ENCODE measurements at places on chromosomes 2 and 18.

DNA sequence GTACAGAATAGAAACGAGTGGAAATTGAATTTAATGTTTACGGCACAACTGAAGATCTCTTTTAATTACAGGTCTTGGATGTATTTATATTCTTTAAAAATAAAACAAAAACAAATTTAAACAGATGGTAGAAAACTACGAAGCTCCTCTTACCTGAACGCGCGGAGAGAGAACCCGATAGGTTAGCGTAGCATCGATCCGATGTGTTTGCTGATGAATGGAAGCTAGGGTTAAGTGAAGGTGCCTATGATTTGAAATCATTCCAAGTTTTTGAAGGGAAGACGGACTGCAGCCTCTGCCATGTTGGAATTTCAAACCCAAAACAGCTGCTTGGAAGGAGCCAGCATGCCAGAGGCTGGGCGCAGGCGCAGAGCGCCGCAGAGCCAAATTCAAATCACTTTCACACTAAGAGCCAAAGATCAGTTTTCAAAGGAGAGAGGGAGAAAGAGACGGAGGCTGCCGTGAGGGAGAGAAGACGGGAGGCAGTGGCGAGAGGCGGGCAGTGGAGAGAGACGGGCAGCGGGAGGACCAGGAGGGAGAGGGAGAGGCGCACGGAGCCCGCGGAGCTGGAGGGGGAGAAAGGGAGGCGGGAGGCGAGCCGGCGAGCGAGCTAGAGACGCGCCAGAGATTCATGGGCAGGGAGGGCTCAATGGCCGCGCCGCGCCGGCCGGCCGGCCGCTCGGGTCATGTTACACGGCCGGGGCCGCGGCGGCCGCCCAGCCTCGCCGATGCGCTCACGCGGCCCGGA is at the start of gene FIGN:
FIGN (minus strand) TSS at position 324 of the 748 bp plus-strand sequence. CDS start 1,081 bp downstream, outside the sequence.
- DNase-seq, result peak; percentile 76

DNA sequence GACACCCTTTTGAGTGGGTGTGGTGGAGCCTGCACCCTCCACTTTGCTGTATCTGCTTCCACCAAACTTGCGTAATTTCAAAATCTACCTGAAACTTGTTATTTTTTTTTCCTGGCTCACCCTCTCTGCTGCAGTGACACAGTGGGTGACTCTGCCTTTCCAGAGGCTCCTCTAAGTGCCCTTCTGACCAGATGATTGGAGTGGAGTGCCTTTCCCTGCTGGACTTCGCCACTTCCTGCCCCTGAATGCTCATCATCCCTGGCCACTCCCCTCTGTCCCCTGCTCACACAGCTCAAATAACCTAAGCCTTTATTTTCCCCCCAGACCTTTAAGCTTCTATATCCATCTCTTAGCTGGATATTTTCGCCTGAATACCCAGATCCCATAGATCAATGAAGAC is 777.5 kb upstream of the ID2 start:
- DNase-seq, result no peak

- no peak for DNase-seq
Observed at GRCh38 chr2:12006850-12007249, 260.4 kb downstream of the LPIN1 start.

GRCh38 chr2:64837116-64837731 is 152.0 kb upstream of the SLC1A4 start:
- peak; percentile 80 for DNase-seq

DNA sequence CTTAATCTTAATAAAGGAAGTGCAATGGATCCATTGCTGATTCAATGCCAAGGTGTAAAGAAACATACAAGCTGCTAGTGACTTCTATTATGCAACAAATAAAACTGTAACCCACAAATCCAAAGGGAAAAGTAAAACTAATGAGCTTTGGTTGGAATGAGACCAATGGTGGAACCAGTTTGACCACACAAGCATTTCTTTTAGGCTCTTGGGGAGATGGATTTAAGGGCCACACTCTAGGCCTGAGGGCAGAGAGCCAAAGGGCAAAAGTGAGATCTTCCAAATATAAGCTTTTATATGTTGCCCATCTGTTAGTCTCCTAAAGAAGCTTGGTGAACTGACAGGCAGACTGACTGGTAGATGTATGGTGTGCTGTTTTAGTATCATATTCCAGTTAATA is 41.5 kb upstream of the MMADHC start:
- DNase-seq, result peak; percentile 48

DNA sequence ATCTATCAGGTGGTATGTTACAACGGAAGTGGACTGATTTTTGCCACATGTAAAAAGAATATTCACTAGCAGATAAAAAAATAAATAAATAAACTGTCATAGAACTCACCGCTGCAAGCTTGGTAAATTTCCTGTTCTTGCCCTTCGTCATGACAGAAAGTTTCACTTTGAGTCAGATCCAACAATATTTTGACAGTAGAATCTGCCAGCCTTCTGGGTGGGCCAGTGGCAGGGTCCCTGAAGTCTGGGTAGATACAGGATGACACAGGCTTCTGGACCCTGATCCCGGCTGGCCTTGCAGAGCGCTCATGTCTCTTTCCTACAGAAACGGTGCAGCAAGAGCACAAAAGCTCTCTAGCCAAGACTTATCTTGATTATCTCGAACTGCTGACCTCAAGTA is 97.8 kb upstream of the PMAIP1 start:
- no peak for DNase-seq

- no peak for DNase-seq
Observed at GRCh38 chr2:121289271-121289670, 4.3 kb upstream of the TFCP2L1 start.

- DNase-seq, result no peak
Observed at GRCh38 chr2:234969306-234970098, 17.7 kb downstream of the SH3BP4 start.

DNA sequence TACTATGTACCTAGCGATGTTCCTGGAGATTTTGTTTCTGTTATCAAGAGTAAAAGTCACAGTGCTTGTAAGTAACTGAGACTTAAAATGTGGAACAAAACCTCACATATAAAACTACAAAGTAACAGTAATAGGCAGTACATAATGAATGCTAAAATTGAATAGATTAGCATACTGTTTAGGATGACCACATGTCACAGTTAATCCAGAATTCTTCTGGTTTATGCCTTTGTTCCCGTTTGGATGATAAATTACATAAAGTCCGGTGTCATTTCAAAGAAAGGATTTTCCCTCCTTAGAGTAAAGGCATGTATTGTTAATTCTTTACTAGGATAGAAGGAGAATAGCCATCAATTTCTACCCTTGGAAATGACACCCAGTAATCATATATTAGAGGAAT is 56.1 kb downstream of the RBM43 start:
- no peak for DNase-seq

GRCh38 chr2:236010920-236011685 is 157.1 kb downstream of the GBX2 start:
- no peak for DNase-seq

GRCh38 chr18:45958730-45959129 is 8.4 kb downstream of the EPG5 start:
- no peak for DNase-seq

DNA sequence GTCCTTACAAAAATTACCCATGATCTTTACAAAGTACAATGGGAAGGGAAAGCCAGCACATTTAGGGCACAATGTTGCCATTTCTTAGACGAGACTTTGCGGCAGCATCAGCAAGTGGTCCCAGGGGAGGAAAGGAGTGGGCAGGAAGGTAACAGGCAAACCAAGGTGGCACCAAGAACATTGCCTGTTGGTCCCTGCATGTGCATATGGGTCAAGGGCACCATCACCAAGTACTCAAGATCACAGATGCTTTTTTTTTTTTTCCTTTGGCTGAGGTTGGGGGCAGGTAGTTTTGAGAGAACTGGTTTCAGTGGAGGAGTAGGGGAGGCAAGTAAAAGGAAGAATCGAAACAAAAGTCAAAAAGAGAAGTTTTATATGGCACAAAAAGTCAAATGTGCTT is 752 bp upstream of the CYTIP start:
- DNase-seq, result no peak

GRCh38 chr2:156396126-156396525 is 40.1 kb upstream of the GPD2 start:
- no peak for DNase-seq

DNA sequence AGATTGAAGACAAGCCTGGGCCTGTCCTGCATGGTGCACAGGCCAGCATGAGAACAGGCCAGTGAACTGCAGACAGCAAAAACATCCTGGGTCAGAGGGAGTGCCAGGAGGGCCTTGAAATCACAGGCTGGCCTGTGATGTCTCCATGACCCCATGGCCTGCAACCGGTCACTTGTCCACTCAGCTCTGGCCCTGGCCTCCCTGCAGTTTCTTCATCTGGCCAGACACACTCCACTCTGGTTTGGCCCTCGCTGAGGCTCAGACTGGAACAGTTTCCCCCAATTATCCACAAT is 12.6 kb downstream of the CYRIA start:
- no peak for DNase-seq

DNA sequence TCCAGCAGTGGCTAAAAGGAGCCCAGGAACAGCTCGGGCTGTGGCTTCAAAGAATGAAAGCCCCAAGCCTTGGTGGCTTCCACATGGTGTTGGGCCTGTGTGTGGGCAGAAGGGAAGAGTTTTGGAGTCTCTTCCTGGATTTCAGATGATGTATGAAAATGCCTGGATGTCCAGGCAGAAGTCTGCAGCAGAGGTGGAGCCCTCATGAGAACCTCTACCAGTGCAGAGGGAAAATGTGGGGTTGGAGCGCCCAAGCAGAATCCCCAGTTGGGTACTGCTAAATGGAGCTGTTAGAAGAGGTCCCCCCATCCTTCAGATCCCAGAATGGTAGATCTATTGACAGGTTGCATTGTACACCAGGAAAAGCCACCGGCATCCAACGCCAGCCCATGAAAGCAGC is 412.1 kb downstream of the TDRD15 start:
- no peak for DNase-seq

GRCh38 chr2:239835056-239835455 is 190.1 kb downstream of the NDUFA10 start:
- no peak for DNase-seq

DNA sequence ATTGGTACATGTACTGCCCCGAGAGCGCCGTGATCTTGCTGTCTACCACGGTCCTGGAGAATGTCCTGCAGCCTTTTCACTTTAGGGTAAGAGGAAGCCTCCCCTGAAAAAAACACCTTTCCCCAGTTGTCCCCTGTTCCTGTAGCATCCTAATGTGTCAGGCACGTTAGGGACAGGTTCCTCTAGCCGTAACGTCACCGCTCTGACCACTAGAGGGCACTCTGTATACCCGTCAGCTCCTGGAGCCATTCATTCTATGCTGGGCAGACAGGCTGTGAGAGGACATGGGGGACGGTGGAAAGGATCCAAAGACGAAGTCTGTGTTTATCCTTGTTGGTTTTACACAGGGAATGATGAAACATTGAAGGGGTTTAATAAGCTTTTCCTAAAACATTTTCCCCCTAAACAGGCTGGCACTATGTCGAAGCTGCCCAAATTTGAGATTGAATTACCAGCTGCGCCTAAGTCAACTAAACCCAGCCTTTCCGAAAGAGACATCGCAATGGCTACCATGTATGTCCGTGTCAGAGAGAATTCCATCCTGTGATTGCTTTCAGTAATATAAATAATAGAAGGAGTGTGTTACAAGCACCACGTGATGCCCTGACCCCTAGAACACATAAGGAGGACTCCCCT is 12.7 kb downstream of the RMC1 start:
- DNase-seq, result peak; percentile 43

DNA sequence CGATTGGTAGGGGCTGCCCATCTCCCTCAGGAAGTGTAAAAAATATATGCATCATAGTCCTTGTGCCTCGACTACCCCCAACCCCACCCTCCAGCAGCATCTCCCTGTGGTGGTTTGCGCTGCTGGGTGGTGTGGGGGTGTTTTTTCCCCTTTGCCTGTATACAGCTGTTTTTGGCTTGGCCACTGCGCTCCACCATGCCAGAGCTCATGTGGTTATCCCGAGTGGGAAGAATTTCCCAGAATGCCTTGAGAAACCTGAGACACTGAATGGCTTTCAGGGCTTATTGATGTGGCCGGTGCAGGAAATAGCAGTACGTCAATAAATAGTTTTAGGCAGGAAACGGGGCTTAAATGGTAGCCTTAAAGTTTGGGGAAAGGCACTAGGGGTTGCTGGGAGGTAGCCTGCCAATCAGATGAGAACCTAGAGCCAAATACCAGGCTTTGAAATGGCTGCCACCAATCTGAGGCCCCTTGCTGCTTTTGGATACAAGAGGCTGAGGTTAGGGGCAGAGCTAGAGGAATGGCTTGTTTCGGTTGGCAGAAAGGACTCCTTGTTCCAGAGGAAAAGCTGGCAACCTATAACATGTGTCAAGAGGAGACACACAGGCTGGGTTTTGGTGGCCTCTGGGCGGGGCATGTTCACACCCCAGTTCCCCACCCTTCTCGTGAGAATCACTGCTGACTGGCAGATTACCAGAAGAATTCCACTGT is 144.1 kb downstream of the SMAD7 start:
- DNase-seq, result no peak

GRCh38 chr2:45596761-45597160 is 14.3 kb downstream of the SRBD1 start:
- DNase-seq, result no peak

- no peak for DNase-seq
Observed at GRCh38 chr18:76405681-76406356, 89.2 kb downstream of the ZNF516 start.

- DNase-seq, result no peak
Observed at GRCh38 chr2:7825591-7826312, 856.1 kb upstream of the ID2 start.

DNA sequence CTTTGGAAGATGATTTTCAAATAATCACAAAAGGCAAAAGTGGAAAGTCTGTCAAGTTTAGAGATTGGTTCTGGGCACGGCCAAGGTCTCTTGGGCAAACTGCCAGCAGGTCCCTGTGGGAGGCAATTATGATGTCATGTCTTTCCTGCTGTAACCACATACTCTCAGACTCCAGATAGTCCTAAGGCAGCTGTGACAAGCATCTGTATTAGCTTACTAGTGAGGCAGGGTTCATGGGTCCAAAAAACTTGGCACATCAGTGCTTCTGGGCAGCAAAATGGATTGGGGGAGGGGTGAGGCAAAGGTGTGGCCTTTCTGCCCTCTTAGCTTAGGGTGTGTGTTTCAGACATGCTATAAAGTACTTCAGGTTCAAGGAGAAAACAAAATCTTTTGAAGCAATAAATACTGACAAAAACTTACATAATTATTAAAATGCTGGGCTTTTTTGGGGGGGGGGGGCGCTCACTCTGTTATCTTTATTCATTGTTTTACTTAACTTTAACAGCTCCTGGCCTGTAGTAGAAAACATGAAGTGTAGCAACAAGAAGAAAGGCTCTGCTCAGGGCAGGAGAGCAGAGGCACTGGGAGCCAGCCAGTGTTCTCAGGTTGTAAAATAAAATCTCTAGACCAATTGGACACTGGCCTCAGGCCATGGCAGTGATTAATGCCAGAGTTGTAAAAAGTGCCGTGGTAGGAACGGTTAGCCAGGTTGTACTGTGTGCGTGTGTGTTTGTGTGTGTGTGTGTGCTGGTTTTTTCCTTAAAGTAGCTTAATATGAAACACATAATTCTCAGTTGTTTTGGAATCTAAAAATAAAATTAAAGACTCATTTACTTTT is 14.3 kb upstream of the TANC1 start:
- DNase-seq, result peak; percentile 71

GRCh38 chr2:182717416-182717815 is 1.4 kb downstream of the DNAJC10 start:
- no peak for DNase-seq

All from stromal cell of bone marrow (primary cell).